ENCODE measurements at places on chromosomes 2 and 18.

GRCh38 chr2:217286833-217287232 lies 427.0 kb upstream of the TNP1 start:
- no peak for DNase-seq

DNA sequence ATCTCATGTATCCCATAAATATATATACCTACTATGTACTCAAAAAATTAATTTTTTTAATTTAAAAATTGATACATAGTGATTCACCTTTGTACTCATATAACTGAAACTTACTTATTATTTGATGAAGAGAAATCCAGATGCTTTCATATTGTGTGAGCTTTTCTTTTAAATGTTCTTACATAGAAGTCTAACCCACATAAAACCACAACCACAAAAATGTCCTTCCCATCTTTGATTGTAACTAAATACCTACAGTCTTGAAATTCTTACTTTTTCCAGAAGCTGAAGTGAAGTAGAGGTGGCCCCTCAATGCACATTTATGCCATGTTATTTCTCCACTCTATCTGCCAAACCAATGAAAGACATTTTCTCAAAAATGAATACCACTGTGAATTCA lies 117.9 kb upstream of the COL5A2 start:
- DNase-seq: no peak

- DNase-seq: no peak
Measured at GRCh38 chr2:16663121-16663905, 2.3 kb downstream of the CYRIA start.

DNA sequence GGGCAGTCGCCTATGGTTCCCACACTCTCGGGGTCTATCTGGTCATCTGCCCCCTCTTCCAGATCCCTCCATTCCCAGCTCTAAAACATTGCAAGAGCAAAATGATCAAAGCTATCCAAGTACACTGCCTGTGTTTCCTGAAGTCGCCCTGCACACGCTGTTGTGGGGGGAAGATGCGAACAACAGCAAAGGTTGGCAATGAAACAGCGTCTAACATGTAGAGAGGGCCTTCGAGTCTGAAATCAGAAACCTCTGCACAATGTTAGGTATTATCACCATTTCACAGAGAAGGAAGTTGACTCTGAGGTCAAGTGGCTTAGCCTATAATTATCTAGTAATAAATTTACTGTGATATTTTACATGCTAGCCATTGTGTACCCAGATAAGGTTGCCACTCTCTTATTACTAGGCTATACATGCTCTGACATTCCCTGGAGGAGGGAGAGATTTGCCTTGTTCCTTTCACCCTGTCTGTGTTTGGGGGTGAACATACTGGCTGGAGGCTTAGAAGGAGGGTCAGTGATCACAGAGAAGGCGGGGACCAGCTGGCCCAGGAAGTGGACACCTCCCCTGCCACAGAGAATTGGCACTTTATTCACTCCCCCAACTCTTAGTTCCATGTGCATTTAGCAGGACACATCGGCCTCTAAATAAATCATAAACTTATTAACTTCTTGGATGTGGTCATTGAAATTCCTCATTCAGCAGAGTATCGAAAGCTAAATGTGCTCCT lies 36.8 kb downstream of the KCTD1 start:
- peak; percentile 66 for DNase-seq

GRCh38 chr18:46764586-46764985 lies 7.7 kb upstream of the ST8SIA5 start:
- no peak for DNase-seq

GRCh38 chr2:39008665-39009064 lies 112.2 kb downstream of the SOS1 start:
- no peak for DNase-seq

DNA sequence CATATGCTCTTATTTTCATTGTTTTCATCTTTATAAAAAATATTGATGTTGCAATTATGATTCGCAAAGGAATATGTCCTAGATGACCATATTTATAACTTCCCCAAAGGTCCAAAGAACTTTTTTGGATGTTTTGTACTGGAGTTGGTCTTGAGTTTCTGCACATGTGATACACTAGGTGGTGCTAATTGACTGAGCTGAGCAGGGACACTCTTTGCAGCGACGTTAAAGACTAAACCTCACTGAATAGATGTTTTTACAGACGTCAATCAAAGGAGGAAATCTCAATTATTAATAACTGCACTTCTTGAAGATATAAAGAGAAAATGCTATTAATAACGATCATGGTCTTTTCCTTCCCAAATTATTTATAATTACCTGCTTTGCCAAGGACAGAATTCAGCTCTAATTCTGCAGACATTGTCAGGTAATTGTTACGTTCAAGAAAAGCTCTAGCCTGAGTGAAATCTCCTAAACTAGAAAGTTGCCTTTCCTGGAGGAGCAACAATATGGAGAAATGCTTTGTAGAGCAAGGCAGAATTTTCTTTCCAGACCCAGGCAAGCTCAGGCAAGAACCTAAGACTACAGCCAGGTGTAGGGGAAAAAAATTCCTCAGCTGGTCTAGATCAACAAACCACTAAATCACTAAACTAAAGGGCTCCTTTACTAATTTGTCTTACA lies 119.3 kb upstream of the RBBP8 start:
- DNase-seq: peak; percentile 26

GRCh38 chr18:24534737-24535136 lies 74.3 kb downstream of the HRH4 start:
- DNase-seq: no peak

DNA sequence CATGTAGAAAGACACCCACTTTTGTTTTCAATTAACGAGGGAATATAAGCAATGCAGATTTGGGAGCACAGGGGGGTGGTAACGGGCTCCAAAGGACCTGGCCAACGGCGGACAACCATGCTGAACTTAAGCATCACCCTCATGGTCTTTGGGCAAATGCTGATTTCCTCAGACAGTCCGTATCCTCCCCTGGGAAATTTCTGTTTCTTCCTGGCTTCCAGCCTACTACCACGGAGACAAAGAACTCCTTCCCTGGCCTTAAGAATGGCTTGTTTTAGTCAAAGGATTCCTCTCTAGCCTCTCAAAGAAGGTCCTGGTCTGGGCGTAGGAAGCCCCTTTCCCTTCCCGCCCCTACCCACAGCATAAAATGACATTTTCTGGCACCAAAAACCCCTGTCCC lies 34.3 kb downstream of the EN1 start:
- DNase-seq: no peak

DNA sequence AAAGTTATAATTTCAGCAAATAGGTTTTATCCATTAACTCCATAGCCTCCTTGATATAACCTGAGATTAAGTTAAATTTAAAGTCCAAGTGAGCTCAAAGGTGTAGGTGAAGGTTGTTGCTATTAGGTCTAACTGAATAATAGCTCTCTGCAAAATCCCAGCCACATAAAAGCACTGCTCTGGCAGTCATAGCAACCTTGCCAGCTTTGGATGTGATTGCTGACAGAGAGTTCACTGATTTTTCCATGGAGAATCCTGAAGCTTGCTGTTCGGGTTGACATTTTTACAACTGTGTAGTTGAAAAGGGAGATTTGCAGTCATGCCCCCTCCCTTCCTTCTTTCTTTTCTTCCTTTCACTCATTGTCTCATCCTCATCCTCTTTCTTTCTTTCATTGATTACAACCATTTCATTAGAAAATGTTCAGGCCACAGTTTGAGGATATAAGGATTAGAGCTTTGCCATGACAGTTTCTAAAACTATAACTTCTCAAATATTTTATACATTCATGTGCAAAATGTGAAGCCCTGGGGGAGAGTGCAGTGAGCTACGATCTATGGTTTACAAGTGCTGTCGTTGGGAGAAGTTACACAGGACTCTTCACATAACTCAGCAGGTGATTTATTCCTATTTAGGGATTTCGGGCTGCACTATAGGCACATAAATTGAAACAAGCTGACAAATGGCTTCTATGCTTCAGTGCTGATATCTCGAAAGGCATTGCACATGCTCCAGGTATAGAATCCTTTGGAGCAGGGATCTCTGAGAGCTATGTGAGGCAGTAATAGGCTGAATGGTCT lies 193.8 kb downstream of the LRRTM4 start:
- no peak for DNase-seq

- no peak for DNase-seq
Measured at GRCh38 chr2:63755216-63755615, 86.5 kb upstream of the UGP2 start.

DNA sequence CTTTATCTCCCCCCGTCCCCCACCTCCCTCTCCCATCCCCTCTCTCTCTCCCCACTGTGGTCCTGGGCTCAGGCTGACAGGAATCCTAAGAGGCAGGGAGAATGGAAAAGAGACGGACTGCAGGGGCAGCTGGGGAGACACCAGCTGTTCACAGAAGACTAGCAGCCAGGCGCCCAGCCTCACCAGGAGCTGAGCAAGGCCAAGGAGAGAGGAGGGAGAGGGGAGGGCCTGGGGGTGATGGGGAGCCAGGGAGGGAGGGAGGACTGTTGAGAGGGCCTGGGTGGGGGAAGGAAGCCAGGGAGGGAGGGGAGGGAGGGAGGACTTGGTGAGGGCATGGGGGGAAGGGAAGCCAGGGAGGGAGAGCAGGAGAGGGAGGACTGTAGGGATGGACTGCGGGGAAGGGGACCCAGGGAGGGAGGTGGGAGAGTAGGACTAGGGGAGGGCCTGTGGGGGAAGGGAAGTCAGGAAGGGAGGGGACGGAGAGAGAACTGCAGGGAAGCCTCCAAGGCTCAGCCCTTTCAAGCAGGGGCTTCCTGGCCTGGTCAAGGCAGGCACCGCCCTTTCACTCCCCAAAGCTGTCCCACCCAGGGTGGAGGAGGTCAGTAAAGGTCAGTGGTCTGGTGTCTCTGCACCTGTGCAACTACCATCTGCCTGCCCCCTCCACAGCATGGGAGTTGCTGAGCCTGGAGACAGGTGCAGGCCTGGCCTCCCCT lies 517.7 kb upstream of the MYT1L start:
- no peak for DNase-seq

DNA sequence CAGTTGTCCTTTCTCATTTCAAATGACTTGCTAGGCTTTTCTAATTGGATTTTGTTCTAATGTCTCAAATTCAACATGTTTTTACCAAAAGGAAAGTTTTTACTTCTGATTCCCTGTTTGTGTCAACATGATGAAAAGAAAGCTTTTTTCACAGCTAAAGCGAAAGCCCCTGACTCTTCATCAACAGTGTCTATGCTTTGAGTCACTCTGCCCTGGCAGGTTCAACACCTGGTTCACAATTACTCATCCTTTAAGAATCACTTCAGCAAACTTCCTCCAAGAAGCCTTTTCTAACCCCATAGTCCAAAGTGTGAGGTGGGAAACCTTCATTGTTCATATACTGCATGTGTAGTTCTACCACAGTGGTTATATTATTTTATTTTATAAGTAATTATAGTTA lies 7.6 kb upstream of the DSG2 start:
- no peak for DNase-seq

DNA sequence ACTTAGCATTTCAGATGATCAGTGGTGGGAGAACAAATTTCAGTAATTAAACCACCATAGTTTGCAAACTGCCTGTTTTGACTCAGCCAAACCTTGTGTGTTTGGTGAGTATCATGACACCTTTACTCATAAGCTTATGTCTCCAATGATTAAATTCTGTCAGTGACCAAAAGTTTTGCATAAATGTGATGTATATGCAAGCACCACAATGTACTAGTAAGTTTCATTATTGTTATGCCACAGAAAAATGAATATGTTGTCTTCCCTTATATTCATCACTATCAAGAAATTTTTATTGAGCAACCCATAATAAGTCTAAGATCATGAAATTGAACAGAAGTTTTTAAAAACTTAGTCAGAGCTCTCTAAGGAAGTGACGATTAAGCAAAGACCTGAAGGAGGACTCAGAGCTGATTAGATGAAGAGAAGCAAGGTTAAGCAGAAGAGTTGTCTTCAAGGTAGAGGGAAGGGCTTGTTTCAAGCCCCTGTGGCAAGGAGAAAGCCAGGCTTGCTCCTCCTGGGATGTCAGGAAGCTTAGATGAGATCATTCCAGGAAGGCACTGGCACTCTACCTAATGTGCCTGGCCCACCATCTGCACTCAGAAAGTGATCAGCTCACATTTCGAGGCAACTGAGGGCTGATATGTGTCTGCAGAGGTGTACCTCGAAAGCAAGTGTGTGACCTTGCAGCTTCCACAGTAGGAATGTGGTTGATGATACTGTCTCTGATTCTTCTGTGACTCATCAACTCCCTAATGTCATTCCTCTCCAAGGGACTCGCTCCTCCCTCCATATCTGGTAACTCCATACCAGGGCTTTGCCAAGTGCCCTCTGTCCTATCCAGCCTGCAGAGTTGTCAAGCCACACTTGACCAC lies 54.7 kb downstream of the KCTD18 start:
- DNase-seq: no peak

DNA sequence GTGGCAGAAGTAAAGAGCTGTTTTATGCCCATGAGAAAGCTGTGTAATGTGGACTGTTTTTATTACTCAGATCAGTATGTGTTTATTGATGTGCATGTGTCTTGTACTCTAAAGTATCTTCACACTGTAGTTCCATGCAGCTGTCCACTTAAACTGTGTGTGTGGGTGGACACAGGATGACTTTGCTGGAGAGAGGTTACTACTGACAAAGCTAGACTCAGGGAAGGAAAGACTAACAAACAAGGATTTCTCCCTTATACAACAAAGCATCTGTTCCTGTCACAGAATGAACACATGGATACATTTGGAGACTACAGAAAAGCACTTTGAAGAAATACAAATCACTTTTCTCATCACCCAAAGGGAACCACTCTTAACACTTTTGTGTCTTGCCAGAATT lies 10.0 kb downstream of the FHOD3 start:
- DNase-seq: no peak

GRCh38 chr18:48930926-48931325 lies 19.8 kb downstream of the SMAD7 start:
- DNase-seq: no peak

- DNase-seq: peak; percentile 89
Measured at GRCh38 chr2:46257476-46257875, 39.7 kb upstream of the EPAS1 start.

DNA sequence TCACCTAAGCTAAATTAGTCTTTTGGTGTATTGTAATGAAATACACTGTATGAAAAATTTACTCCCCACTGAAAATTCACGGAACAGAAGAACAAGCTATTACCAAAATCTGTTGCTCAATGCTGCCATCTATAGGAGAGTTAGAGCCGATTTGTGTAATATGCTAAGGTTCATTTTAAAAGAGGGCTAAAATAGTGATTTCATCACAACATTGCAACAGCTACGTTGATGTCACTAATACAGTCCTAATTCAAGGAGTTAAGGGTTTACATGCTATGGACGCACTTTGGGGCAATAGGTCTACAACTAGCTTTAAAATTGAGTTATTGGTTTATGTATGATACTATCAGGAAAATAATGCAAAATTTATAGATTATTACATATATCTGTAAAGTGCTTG lies 3.0 kb upstream of the IRS1 start:
- DNase-seq: peak; percentile 68

DNA sequence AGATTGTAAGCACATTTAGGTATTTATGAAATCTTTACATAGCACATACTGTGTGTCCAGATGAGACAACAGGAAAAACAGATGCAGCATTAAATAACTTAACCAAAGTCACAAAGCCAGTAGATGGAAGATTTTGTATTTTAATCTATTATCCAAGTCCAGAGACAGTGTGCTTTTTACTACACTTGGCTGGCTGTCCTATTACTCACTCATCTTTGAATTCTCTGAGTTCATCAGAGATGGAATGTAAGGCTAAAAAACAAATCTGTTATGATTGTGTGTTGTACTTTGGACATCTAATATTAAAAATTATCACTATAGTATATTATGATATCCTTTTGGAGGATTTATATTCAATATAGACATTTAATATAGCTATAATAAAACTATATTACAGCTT lies 1189.4 kb downstream of the DSC3 start:
- DNase-seq: no peak

GRCh38 chr2:143936848-143937722 lies 582.8 kb downstream of the ZEB2 start:
- peak; percentile 3 for DNase-seq
